ENCODE measurements at places on chromosomes 5 and 9.

GRCh38 chr9:93531374-93531773, 45.0 kb upstream of the PHF2 start:
- no peak for DNase-seq

- DNase-seq, result peak; percentile 44
Measured at GRCh38 chr5:5316334-5316733, 106.1 kb upstream of the ICE1 start.

DNA sequence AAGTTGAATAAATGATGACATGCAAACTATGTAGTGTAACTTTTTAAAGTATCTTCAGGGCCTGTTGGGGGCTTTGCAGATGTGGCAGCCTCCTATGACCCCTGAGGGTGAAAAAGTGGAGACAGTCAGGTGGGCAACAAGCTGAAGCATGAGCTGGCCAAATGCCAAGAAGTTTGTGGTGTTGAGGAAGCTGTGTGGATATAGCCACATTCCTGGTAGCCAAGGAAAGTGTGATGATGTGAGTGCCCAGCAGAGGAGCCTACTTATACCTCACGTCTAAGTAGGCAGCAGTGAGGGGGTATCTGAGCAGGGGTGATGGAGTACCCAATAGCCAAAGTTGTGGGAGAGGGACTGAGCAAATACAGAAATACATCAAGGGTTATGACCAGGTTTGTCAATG, 621.2 kb upstream of the CDH6 start:
- DNase-seq, result no peak

- DNase-seq, result no peak
Measured at GRCh38 chr5:42874621-42875198, 63.0 kb upstream of the SELENOP start.

GRCh38 chr5:5105531-5105930, 34.6 kb upstream of the ADAMTS16 start:
- DNase-seq, result no peak

DNA sequence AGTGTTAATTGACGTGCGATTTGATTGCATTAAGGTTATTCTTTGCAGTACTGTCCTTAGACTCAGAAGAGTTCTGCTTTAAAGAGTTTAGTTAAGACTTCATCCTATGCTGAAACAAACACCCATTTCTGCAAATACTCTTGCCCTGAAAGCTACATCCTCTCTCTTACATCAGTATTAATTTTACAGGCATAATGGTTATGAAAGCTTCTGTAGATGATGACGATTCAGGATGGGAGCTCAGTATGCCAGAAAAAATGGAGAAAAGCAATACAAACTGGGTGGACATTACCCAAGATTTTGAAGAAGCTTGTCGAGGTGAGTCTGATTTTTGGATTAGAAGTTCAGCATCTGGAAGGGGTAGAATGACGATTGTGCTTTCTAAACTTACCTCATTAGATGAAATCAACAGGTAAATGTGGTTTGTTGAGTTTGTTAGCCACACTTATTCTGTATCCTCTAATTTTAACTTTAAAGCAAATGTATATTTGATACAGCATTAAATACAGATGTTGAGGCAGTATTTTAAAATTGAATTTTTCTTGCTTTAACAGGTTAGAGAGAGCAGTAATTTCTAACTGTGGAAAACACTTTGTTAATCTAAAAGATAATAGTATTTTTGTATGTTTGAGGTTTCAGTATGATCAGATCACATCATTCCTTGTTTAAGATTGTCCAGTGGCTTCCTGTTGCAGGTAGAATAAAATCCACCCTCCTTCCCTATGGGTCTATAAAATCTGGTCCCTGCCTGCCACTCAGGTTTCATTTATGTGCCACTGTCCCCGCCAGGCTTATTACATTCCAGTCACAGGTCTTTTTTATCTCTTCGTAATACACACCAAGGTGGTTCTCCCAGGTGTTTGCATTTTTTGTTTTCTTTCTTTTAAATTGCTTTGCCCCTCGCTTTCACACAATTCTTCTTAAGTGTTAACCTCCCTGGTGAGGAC, 1.3 kb downstream of the NAA35 start:
- DNase-seq, result no peak

DNA sequence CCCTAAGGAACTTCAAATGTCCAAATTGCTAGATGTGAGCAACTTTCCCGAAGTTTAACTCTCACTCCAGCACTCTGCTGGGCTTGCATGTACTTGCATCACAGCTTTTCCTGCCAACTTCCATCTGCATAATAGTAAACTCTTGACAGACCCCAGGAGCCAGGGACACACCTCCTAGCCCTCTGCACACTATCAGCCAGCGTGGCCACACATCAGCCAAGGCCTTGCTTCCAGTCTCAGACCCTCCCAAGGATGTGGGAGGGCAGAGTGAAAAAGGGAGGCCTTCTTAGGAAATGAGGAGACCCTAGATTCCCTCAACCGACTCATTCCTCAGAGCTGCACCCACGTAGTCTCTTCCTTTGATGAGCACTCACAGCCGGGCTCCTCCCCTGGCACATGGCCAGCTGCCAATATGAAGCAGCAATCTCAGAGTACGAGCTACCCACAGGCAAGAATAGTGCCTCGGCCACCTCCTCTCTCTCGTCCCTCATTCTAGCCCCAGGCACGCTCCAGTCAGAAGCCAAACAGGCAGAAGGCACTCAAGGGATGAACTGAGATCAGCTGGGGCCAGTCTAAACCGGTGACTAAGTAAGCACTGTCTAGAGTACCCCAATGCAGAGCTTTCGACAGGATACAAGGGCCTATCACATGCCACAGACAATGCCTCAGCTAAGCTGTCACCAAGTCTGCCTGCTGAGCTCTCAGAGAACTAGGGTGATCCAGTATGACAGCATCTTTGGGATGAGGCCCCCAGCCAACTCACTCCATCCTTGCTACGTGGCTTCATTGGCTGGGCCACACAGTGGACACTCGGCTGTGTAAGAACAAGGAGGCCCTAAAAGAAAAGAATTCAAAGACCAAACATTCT, 2.3 kb downstream of the P4HA2 start:
- DNase-seq, result peak; percentile 69

DNA sequence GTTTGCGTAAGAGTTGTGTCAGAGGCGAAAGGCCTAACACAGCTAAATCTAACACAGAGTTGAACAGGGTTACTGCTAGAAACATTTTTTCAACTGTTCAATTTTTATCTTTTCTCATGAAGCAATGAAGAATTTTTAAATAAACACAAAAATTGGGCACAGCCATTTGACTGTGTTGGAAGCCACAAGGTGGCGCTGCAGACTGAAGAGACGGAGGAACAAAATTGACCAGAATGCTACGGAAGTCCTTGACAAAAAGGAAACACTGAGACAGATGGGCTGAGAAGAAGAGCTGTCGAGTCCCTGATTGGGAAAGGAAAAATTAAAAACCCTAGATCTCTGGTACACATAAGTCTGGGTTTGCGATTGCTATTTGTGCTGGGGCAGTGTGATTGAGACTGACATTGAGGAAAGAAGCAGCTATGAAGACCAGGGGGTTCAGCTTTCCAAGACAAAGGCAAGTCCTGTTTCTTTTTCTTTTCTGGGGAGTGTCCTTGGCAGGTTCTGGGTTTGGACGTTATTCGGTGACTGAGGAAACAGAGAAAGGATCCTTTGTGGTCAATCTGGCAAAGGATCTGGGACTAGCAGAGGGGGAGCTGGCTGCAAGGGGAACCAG, at the start of gene PCDHB9:
Gene PCDHB9, plus strand, starts transcription at position 265 of the 616 bp plus-strand sequence. Its CDS starts 158 bp downstream, at position 423.
- DNase-seq, result no peak

DNA sequence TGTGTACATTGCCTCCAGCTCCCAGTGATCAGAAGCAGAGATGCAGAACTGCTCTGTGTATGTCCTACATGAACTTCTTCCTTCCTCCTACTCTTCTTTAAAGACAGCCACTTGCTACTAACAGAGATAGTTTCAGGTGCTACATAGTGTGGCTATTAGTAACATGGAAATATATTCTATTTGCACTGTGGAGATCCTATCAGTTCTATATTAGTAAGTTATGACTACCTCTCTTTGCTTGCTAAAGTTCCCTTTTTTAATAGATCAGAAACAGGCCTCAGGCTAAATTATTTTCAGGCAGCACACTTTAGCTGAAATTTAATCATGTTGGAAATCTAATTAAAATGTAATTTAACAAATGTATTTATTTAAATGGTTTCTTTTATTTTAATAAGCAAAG, 64.4 kb upstream of the TNFSF8 start:
- DNase-seq, result no peak

DNA sequence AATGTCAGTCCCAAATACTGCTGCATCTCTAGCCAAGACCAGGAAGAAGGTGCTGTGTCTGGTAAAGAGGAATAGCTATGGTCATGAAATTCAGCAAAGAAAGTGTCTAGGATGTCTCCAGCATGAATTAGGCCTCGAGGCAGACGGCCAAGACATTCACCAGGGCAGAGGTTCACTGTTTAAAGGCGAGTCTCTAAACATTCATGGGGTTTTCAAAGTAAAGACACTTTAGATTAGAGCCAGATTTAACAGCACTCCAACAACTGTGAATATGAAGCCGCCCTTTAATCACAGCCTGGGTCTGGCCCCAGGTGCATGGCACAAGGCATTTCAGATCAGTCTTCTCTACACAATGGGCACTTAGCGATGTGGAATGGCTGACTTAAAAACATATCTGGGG, 95.0 kb downstream of the ANKH start:
- DNase-seq, result no peak

GRCh38 chr5:111384220-111384619, 128.1 kb downstream of the STARD4 start:
- no peak for DNase-seq

DNA sequence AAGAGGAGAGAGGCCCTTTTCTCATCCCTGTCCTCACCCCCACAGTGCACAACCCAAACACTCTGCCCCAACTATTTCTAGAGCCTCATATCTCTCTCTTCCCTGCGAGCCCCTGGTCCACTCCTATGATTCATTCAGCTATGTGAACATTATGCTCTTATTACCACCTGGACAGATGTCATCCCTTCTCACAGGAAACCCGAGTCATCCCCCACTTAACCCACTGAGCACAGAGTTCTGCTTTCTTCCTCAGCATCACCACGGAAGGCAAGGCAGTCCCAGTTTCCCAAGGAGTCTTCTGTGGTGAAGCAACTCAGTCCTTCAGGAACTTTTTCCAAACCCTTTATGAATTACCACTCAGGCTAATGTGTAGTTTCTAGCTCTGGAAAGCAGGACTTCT, 1.3 kb downstream of the DNAI1 start:
- DNase-seq, result no peak

- DNase-seq, result no peak
Measured at GRCh38 chr9:130707225-130707976, 13.8 kb downstream of the EXOSC2 start.

DNA sequence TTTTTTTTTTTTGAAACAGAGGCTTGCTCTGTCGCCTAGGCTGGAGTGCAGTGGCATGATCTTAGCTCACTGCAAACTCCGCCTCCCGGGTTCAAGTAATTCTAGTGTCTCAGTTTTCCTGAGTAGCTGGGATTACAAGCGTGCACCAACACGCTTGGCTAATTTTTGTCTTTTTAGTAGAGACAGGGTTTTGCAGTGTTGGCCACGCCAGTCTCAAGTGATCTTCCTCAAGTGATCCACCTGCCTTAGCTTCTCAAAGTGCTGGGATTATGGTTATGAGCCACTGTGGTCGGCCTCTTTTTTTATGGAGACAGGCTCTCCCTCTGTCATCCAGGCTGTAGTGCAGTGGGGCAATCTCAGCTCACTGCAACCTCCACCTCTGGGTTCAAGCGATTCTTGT, 82.9 kb downstream of the RAB24 start:
- no peak for DNase-seq

DNA sequence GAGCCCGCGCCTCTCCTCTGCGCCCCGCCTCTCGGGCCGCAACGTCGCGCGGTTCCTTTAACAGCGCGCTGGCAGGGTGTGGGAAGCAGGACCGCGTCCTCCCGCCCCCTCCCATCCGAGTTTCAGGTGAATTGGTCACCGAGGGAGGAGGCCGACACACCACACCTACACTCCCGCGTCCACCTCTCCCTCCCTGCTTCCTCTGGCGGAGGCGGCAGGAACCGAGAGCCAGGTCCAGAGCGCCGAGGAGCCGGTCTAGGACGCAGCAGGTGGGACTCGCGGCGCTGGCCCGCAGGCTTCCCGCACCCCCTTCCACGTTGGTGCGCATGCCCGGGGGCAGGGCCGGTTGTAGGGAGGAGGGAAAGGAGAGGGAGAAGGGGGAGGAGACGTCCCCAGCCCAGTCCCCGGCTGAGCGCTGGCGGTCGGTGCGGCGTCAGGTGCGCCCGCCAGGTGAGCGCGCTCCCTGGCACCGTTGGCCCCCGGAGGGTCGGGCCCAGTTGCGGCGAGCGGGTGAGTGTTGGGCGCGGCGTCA, at the start of gene OCLN:
Gene OCLN, plus strand, starts transcription at position 400 of the 532 bp plus-strand sequence. CDS start 11,455 bp downstream, outside the sequence.
- DNase-seq, result no peak

- DNase-seq, result no peak
Measured at GRCh38 chr5:2886531-2886930, 135.1 kb upstream of the IRX2 start.

DNA sequence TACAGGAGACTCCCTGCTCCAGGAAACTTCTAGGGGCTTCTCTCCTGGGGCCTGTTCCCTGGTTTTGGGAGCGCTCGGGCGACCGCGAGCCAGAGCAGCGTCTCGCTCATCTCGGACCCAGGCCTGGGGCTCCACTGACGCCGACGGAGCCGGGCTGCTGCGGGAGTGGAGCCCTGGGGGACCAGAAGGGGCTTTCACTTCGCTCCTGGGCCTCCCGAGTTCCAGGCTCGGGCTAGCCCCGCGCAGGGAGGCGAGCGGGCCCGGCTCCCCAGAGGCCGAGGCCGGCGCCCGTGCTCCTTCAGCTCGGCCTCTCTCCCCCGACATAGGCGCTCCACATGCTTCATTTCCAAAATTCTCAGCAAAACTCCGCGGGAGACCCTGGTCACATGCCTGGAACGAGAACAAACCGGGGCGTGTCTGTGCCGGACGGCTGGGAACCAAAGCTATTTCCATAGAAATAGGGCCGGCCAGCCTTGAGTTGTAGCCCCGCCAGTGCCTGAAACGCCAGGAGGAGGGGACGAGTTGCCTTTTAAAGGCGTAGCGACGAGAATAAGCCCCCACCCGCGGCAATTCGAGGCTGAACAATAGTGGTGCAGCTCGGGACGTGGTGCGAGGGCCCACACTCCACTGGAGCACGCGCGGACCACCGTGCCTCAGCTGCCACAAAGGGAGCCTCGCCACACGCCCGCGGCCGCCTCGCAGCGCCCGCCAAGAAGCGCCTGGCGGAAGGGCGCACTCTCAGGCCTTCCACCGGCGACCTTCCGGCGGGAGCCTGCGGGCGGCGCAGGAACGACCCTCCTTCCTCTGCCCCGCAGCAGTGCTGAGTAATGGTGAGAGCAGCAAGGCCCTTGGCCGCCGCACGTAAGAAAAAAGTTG, 1.1 kb upstream of the G3BP1 start:
- no peak for DNase-seq

Measured in AG09309 (cell line).